ENCODE measurements at places on chromosomes 4 and X.

DNA sequence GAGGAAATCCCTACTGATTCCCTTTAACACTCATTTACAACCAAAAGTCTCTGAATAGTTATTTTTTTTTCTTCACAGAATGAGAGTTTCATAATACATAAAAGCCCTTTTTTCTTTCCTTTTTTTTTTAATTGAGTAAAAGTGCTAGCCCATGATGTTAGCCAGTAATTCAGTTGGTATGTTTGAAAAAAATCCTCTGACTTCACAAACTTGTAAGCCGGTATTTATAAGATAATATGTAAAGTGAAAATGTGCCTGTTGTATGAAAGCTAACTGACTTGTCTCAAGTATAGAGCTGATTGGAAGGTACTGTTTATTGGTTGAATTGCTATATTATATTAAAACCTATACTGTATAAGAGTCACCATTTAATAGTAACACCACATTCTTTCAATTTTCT is 70.2 kb upstream of the NEIL3 start:
- DNase-seq, result no peak

DNA sequence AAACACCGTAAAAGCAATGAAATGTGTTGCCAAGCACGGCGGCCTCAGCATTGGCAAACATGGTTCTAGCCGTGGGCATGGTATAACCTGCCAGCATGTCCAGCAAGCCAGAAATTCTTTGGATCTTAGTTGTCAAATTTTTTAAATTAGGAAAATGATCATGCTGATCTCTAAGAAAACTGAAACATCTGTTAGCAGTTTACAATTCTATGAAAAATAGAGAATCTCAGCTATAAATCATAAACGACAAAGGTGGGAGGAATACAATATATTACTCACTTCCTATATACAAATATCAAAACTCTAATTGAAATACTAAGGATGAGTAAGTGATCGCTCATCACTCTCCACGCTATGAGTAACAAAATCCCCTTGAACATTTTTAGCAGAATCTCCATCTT is 130.3 kb downstream of the ADGRA3 start:
- no peak for DNase-seq

- DNase-seq, result no peak
Observed at GRCh38 chr4:173235050-173235449, 66.4 kb downstream of the GALNT7 start.

GRCh38 chr4:137905930-137906329 is 336.2 kb downstream of the SLC7A11 start:
- DNase-seq, result no peak

DNA sequence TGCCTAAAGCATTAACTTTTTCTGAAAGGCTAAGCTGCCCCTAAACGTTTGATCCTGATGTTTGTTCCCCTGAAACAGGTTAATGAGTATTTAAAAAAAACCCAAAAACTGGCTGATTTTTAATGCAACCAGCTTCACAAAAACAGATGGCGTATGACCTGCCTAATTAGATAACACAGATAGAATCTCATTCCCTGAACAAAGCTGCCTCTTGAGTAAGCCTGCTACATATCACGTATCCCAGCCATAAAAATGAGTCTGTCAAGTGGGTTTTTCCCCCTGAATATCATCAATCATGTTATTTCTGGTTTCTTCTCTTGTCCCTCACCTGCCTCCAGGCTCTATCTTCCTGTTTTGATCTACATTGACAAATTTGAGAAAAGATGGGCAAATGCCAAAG is 154.2 kb upstream of the FAM9B start:
- DNase-seq, result no peak

DNA sequence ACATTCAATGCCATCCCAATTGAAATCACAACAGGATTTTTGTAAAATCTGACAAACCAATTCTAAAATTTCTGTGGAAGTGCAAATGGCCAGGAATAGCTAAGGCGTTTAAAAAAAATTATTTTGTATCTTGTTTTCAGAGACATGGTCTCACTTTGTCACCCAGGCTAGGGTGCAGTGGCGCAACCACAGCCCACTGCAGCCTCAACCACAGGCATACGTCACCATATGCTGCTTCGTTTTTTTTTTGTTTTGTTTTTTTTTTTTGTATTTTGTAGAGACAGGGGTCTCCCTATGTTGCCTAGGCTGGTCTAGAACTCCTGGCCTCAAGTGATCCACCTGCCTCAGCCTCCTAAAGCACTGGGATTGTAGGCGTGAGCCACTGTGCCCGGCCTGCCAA is 24.5 kb downstream of the ZNF41 start:
- no peak for DNase-seq

DNA sequence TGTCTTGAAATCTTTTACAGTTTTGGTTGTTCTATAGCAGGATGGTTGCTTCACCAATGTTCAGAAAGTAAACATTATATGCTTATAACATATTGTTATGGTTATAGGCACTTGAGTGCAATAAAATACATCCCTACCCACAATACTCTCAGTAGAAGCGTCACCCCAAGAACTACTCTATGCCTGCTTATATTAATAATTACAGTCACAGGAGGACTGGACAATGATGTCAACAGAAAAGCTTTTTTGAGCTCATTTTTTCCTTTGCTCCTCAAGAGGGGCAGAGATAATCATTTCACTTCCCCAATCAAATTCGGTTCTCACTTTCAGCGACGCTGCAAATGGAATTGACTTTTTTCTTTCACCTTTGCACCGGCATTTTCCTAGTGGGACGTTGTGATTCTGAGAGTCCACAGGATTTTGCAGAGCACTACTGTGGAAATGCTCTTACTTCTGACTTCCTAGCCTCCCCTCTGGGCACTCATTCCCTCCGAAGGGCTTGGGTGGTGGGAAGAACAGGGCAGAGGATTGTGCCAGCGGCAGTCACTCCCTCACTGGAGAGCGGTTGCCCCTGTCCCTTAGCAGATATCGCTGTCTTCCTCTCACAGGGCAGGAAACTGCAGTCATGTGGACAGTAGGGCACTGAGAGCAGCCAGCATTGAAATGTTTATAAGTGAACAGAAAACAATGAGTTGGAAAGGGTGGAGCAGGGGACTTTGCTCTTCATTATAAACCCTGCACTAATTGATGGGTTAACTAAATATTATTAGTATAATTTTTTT is 24.9 kb upstream of the SGMS2 start:
- no peak for DNase-seq

DNA sequence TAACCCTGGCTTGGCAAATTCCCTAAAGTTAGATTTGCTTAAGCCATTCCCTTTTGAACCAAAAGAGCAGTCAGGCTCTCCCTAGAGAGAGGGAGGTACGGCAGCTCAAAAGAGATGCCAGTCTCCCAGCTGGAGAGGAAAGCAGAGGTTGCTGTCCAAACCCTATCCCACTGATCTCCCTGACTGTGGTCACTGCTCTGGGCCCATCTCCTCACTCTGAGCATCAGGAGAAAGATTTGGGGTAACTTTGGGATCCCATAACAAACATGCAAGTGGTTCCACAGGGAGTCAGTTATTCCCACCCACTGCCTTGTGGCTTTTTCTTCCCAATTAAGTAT is 17.1 kb downstream of the ACSL1 start:
- no peak for DNase-seq

GRCh38 chr4:39066371-39066770 is 4.3 kb downstream of the KLHL5 start:
- DNase-seq, result no peak

GRCh38 chrX:134764202-134764785 is 106.0 kb upstream of the PLAC1 start:
- no peak for DNase-seq

DNA sequence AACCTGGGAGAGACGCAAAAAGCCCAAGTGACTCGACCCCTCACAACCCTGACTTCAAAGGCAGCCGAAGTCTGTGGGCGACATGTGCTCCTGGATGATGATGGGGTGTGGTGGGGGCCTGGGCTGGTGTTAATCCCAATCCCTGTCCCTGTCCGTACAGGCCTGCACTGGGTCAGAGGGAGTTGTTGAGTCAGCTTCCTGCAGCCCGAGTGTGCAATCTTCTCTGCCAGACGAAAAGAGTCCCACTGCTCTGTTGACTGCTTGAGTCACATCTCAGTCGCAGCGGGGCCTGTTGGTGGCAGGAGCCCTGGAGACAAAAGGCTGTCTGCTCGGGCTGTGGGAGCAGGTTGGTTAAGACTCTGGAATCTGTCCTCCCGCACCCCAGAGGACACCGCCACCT is 10.3 kb downstream of the FAM3A start:
- no peak for DNase-seq

DNA sequence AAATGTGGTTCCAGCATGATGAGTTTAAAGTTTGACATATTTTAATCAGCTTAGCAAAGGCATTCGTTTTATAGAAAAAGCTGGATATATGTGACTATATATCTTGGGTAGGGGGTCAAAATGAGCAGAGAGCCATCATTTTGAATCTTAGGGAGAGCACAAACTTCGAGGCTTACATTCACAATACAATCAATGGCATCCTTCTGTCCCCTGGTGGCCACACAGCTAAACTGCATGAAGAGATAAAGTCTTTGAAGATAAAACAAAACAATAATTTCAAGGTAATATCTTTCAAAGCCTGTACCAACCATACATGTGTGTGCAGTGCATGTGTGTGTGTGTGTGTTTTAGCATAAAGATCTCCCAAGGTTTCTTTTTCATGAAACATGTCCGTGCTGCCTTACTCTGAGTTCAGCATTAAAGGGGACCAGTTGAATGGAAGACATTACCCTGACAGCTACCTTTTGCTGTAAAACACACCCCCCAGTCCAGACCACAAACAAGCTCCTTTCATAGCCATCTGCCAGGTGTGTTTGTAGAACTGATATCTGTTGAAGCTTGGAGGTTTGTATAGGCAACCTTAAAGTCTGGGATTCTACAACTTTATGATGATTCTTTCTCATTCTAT is 22.0 kb downstream of the DYNLT3 start:
- peak; percentile 38 for DNase-seq

DNA sequence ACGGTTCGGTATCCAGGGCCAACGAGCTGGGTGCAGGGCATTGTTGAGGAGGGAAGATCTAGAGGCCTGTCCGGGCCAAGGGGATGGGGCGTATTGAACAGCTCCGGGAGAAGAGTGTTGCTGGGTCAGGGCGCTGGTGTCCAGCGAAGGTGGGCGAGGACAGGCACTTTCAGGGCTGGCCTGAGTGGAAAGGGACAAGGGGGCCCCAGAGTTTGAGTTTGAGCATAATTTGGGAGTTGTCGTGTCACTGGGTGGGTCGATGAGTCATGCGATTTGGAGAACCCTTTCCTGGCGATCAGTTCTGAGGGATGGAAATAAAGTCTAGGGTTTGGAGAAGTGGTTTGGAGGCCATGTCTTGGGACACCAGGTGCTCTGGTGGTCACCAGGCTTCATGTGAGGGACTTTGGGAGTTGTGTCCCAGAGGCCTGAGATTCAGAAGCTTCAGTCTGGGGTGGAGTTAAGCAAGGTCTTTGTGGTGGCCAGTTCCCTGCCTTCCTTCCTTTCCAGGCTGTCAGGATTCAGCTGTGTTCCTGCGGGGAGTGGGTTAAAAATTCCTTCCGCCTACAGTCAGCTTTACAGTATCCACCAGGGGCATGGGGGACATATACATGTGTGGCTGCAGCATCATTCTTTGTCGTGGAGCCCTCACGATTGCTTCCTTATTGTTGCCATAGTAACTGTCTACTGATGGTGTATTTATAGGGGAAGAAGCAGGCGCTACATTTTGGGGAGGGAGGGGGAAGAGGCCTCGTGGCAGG is 504 bp downstream of the PRRG3 start:
- no peak for DNase-seq

GRCh38 chr4:77310931-77311330 is 153.9 kb downstream of the CCNG2 start:
- DNase-seq, result no peak

GRCh38 chr4:184234155-184234554 is 16.5 kb upstream of the ENPP6 start:
- no peak for DNase-seq

- DNase-seq, result no peak
Observed at GRCh38 chrX:50888884-50889283, 21.7 kb upstream of the BMP15 start.

- no peak for DNase-seq
Observed at GRCh38 chr4:149896432-149896831, 80.8 kb upstream of the IQCM start.

- DNase-seq, result no peak
Observed at GRCh38 chr4:100728861-100729260, 211.0 kb upstream of the EMCN start.

DNA sequence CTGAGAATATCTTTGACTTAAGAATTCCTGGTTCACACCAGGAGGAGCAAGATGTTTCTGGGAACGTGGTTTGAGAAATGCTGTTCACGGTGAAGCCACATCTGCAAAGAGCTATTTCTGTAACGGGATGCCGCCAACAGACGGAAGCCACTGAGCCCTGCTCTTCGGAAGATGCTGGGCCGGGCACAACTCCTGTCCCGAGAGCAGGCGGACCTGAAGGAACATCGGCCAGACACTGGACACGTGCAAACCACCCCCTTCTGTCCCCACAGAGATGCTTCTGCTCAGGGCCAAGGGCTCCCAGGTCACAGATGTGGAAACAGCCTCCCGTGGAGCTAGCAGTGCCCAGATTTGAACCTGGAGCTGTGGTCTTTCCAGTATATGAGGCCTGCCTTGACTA is 24.3 kb downstream of the HMX1 start:
- DNase-seq, result no peak

GRCh38 chr4:114383721-114384120 is 214.9 kb upstream of the UGT8 start:
- no peak for DNase-seq

DNA sequence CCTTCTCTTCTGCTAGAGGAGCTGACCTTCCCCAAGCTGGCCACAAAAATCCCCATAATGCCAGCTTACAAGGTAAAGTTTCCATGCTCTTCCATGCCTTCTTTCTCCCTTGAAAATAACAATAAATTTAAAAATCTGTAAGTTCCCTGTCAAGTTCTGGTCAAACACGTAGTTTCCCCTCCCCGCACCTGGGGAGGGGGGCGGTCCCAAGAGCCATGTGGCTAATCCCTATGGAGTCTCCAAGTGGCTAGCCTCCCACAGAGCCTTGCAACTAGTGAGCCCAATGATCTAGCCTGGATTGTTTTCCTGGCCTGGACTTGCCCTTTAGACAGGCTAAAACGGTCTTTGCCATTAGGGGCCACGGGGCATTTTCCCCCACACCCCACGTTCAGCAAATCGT is 2.1 kb upstream of the NRK start:
- DNase-seq, result no peak

- no peak for DNase-seq
Observed at GRCh38 chr4:150033901-150034300, 44.3 kb upstream of the DCLK2 start.

- DNase-seq, result no peak
Observed at GRCh38 chr4:86957215-86957614, 22.4 kb downstream of the AFF1 start.

DNA sequence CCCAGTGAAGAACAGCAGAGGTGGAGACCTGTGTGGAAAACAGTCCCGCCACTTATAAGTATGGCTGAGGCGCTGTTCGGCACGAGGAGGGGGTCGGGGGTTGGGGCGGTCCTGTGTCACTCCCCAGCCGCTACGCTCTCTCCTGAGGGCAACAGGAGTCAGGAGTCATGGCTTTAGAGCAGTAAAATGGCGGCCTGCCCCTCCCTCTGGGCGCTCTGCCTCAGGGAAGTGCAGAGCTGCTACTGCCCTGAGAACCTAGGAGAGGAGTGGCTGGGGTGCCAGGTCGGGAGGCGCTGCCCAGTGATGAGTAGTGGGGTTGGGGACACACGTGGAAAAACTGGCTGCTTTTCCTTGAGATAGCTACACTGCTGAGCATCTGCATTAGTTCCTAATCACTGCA is 551.2 kb upstream of the AMOT start:
- DNase-seq, result no peak

All from stimulated activated naive CD8-positive, alpha-beta T cell treated with anti-CD3 and anti-CD28 coated beads, Interleukin-15, amount 100 ng/mL, for 72 hours (primary cell).